ENCODE measurements at places on chromosomes 11 and 22.

DNA sequence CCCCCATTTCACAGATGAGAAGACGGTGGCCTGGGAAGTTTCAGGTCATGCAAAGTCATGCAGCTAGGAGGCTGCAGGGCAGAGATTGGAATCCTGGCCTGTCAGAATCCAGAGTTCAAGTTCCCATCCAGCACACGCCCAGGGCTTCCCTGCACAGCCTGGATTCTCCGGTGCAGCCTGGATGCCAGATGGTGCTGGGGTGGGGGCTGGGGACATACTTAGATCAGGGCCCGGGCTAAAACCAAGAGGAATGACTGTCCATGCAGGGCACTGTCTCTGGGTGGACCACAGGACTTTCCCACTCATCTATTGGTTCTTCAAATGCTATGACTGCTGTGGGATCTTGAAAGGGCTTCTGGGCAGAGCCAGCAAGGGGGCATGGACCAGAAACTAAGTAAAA lies 24.6 kb downstream of the LMO1 start:
- no peak for DNase-seq

DNA sequence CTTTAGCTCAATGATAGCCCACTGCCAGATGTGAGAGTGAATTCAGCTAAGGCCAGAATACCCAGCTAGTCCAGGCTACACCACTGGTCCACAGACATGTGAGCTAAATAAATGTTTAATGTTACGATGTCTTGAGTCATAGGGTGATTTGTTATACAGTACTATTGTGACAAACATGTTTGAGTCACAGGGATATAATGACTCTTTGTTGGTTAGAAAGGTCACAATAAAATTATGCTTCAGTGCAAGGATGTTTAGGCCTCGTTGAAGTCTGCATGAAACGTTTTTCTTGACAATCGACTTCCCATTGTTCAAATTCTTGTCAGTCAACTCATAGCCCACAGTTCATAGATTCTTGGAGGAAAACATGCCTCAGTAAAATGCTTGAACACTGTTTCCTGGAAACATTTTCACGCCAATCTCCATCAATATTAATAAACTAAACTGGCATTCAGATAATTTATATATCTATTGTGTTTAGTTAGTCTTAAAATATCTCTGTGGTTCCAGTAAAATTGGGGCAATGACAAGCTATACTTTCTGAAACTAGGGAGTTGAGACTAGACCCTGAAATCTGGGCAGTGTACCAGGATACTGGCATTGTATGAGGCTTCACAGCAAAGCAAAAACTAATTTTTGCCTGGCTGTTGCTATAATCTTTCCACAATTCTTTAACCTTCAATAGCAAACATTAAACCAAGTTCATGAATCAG lies 650.8 kb upstream of the KIRREL3 start:
- peak; percentile 22 for DNase-seq

DNA sequence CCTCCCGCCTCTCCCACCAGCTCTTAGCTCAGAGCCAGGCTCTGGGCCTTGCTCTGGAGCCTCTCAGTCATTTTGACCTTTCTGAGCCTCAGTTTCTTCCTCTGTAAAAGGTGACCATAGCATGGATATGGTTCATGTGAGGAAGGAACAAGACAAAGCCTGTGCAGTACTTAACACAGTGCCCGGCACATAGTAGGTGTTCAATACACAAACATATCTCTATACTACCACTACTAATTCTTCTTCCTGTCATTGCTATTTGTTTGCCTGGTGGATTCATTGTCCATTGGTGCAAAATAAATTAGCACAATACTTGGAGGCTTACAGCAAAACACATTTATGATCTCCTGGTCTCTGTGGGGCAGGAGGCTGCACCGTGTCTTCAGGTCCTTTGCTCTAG lies 21.6 kb upstream of the MPPED1 start:
- DNase-seq, result no peak

DNA sequence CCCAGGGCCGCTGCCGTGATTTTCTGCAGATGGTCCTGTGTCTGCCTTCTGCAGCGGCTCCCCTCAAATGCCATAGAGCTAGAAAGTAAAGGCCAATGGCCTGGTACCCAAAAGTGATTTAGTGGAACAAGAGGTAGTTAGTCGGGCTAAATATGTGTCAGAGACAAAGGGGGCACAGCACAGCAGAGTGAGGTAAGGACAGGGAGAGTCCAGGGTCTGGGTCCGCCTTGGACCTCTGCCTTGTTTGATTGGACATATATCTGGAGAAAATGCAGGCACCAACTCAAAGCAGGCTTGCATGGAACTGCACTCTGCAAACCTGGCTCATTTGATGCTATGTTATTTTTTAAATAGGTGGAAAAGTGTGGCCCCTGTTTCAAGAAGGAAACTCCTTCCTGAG lies 249.6 kb upstream of the B3GAT1 start:
- DNase-seq, result no peak

DNA sequence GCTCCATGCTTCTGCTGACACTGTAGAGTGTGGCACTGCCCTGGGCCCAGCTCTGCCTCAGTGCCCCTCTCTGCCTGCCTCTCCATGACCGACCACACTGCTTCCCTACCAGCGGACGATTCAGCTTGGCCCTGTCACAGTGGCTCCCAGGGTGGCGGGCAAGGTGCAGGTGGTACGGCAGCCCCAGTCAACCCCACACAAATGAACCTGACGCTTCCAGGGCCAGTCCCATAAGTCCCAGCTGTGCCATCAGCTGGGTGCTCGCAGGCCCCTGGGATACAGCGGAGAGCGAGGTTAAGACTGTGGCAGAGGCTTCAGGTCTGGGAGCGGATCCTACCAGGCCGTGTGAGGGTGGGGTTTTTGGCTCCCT lies 134.8 kb downstream of the LDLRAD3 start:
- DNase-seq, result no peak

DNA sequence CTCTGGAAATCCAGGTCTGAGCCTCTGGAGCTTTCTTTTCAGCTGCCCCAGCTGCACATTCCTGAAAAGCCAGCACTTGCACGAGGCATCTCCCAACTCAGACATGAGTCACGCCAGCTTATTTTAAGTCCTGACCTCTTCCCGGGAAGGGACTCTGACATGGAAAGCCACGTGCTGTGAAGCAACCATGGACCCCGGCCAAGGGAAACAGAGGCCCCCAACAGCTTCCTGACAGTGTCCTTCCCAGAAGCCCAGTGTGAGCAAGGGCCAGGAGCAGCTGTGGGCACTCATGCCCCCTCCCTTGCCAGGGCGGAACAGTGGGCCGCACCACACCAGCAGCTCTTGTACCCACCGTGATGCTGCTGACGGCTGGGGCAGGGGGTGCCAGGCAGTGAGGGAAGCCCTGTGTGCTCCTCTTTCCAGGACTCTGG lies 118.8 kb upstream of the CADM1 start:
- DNase-seq, result peak; percentile 79

DNA sequence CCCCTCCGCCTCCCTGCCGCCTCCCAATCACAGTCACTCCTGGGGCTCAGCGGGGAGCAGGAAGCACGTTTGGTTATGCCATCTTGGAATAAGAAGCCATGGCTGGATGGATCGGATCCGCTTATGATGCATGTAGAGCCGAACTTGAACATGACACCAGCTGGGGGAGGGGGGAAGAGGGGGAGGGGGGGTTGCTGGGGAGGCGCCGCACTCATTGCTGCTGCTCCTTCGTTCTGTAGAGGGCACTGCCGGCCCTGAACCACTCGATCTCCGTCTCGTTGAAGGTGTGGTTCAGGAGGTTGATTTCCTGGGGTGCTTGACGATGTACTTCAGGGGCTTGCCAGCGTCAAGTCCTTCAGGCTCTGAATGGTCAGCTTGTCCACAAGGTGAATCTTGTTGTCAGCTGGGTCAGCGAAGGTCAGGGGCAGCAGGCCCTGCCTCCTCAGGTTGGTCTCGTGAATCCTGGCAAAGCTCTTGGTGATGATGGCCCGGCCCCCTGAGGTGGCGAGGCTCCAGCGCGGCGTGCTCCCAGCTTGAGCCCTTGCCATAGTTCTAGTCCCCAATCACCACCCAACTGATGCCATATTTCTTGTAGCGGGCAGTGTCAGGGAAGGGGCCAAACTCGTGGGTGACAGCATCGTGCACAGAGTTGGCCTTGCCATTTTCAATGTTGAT lies 476.9 kb upstream of the ISX start:
- DNase-seq, result no peak

- no peak for DNase-seq
These were observed 126.8 kb downstream of the IGLL1 start for GRCh38 chr22:23453277-23453676.

DNA sequence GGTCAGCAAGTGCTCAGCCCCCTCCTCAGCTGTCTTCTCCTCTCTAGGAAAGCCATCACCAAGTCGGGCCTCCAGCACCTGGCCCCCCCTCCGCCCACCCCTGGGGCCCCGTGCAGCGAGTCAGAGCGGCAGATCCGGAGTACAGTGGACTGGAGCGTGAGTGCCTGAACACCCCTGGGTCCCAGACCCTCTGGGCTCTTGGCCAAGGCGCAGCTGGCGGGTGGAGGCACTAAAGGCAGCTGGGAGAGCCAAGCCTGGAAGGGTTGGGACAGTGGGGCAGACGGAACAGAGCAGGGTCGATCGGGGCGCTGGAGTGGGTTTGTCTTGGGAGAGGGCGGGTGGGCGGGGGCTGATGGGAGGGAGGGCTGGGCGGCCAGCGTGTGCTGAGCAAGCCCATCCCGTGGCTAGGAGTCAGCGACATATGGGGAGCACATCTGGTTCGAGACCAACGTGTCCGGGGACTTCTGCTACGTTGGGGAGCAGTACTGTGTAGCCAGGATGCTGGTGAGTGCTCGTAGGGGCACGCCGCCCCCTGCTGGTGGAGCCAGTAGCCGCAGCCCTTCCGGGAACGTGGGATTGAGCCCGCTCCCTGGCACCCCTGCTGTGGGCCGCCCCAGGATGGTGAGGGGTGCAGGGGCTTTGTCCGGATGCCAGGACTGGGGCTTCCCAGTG lies 14.1 kb upstream of the MDK start:
- no peak for DNase-seq

DNA sequence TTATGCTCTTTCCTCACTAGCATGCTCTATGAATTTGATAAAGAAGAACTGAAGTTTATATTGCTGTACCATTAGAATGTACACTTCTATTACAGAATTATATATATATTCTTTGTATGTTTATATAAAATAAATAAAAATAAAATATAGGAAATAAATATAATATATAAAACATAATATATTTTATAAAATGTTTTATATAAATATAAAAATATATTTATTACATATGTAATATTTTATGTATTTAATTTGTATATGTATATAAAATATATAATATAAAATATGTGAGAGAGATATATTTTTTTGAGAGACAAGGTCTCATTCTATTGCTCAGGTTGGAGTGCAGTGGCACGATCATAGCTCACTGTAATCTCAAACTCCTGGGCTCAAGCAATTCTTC lies 18.3 kb upstream of the RTCB start:
- DNase-seq, result no peak

GRCh38 chr11:6745465-6746015 lies 26.2 kb downstream of the OR2AG2 start:
- DNase-seq, result no peak

DNA sequence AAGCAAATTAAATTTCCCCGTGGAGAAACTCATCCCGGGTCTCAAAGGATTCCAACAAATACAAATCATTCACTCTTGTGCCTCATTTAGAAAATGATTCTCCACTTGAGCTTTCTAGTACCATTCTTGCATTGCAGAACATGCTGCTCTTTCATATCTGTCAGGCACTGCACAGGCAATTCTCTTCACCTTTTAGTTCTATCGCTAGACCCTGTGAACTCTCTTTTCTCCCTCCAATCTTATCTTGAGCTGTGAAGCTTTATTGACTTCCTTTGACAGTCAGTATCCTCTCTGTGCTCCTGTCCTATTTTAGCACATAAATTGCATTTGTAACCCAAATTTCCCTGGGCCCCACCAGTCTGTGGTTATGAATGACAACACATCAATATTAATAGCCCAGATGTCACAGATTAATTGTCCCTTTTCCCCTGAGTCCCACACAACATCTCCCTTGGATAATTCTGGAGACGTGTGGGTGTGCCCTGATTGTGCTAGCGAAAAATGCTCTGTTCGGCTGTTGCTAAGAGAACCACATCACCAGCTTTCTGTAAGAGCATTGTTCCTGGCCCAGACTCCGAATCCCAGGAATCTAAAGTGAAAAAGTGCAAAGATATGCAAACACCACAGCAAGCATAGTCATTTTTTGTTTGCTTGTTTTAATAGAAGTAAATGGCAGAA lies 22.4 kb upstream of the SC5D start:
- no peak for DNase-seq

GRCh38 chr11:80502511-80502910 lies 1061.7 kb upstream of the TENM4 start:
- DNase-seq, result no peak

DNA sequence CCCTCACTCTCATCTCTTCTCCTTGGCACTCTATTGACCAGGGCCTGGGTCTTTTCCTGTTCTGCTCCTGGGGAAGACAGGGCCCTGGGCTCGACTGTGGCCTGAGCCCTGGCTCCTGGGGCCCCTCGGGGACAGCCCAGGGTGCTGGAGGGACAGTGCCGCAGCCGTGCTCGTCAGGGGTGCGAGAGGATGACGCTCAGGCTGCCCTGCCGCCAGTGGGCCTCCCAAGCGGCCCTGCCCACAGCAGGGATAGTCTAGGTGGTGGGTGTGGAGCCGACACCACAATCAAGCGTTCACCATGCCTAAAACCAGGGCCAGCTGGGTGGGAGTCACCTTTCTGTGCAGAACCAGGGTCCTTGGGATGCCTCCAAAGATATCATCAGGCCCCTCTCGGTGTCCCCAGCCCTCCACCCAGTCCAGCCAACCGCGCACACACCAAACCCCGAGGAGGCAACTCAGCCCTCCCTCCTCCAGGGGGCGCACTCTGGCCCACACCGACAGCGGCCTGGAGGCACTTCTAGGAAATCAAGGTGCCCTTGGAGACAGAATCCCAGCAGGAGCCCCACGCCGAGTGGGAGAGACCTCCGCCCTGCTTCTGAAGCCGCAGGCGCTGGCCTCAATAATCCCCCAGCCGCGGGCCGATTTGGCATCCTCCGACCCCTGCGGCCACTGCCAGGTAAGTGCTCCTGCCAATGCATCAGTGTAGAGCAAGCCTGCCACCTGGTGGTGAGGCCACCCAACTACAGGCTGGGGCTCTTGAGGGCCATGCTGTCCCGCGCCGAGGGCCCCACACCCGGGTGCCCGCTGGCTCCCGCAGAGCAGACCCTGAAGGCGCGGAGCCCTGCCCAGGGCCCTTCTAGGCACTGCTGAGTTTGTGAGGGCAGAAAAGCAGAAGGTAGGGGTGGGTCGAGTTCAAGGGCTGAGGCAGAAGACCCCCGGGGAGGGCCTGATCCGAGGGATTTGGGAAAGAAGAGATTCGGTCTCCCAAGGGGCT lies 496.4 kb downstream of the BUD13 start:
- no peak for DNase-seq

Data from amniotic stem cell (primary cell).